IMR-90 (cell line): ENCODE measurements at places on chromosomes 3 and 15. TPM values are rescaled to one million over a fixed set of nuclear protein-coding genes. Genes with fewer than 3 reads are reported as not detected.

DNA sequence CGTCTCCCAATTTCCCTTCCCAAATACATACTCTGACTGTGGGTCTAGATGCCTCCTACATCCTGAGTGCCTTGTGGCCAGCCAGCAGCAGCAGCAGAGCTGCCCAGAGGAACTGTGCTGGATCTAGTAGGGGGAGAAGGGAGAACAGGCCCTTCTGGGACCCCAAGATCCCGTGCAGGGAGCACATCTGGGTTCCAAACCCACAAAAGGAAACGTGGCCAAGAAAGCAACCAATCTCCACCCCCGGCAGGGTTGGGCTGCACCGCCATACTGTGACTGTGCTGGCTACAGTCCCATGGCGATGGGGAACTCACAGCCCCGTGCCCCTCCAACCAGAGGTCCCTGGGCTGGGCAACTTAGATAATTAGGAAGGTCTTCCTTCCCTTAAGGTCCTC is 86.3 kb downstream of the PPCDC start:
- peaks cover 9% of the 10 kb centered on the region for H3K4me1 ChIP-seq
- H3K27me3 ChIP-seq = peaks cover 8% of the 10 kb centered on the region
- H3K4me3 ChIP-seq = no peak overlapping the region

GRCh38 chr3:183300996-183301562 is 48.0 kb downstream of the B3GNT5 start:
- H3K36me3 ChIP-seq = no peaks in the 10 kb centered on the region
- peak; percentile 70 for DNase-seq
- H3K27me3 ChIP-seq = peaks cover 7% of the 10 kb centered on the region; the same call in 1 of the 2 replicates
- peaks cover 15% of the 10 kb centered on the region for H3K4me1 ChIP-seq
- no peak overlapping the region for H3K4me3 ChIP-seq
- H3K27ac ChIP-seq = no peak overlapping the region

DNA sequence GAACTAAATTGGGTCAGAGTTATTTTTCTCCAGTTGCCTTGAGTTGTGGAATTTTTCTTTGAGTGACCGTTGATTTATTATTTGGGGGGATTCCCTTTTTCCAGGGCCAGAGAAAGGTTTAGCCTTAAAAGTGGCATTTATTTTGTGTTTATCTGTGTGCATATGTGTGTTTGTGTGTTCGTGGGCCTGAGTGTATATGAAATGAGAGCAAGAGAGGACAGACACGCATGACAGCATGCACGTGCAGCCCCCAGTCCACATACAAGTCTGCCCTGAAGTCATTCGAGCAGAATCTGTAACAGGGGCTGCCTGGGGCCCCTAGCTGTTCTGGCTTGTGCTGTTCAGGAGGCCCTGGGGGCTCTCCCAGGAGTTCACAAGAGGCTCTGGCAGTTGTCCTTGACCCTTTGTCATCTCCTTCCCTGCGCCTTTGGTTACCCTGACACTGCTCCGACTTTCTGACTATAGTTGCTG is 18.3 kb upstream of the TRAK1 start:
- H3K36me3 ChIP-seq = no peaks in the 10 kb centered on the region
- no peak for DNase-seq
- H3K27me3 ChIP-seq = no peaks in the 10 kb centered on the region
- no peak overlapping the region for H3K27ac ChIP-seq
- H3K4me3 ChIP-seq = no peak overlapping the region

- no peak for DNase-seq
- H3K4me1 ChIP-seq = peaks cover 1% of the 10 kb centered on the region; the same call in 1 of the 2 replicates
- H3K4me3 ChIP-seq = no peak overlapping the region
- H3K36me3 ChIP-seq = no peaks in the 10 kb centered on the region
- H3K27me3 ChIP-seq = no peaks in the 10 kb centered on the region
- H3K27ac ChIP-seq = no peak overlapping the region
Observed at GRCh38 chr3:157428853-157429252, 7.8 kb upstream of the PTX3 start.

GRCh38 chr3:69216981-69217380 is 94.6 kb upstream of the LMOD3 start:
- H3K4me3 ChIP-seq = no peak overlapping the region
- no peaks in the 10 kb centered on the region for H3K36me3 ChIP-seq
- no peaks in the 10 kb centered on the region for H3K4me1 ChIP-seq
- DNase-seq = no peak

DNA sequence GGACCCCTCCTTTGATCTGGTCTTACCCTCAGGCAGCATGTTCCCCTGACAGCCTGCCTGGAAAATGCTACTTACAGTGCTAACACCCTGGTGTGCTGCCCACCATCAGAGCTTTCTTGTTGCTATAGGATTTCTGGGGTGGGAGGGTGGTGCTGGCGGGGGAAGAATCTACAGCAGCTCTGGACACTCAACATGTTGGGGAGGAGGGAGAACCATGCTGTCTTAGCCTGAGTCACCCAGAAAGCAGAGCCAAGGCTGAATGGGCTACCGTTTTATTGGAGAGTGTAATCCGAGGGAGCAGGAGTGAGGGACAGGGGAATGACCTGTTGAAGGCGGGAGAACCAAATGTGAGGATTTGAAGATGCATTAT is 45.6 kb downstream of the MFSD1 start:
- H3K4me3 ChIP-seq = no peak overlapping the region
- H3K27me3 ChIP-seq = peaks cover 8% of the 10 kb centered on the region
- H3K27ac ChIP-seq = no peak overlapping the region
- no peaks in the 10 kb centered on the region for H3K36me3 ChIP-seq
- no peaks in the 10 kb centered on the region for H3K4me1 ChIP-seq
- DNase-seq = no peak

DNA sequence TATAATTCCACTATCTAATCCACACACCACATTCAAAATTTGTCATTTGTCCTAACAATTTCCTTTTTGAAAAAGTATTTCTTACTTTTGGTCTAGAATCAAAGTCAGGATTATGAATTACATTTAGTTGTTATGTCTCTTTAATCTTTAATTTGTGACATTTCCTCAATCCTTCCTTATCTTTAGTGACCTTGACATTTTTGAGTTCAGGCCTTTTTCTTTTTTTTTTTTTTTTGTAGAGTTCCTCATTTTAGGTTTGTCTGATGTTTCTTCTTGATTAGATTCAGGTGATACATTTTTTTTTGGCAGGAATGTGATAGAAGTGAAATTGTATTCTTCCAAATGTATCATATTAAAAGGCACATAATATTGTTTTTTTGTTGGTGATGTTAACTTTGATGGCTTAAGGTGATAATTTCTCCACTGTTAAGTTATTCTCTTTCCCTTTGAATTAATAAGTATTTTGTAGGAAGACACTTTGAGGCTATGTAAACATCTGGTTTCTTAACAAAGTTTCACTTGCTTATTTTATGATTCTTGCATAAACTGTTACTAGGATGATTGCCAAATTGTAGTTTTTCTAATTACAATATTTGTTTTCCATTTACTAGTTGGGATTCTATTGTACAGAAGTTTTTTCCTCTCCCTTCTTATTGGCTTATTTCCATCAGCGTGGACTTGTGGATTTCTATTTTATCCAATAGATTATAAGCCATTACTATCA is 16.3 kb downstream of the SLC35G2 start:
- no peaks in the 10 kb centered on the region for H3K36me3 ChIP-seq
- no peak overlapping the region for H3K27ac ChIP-seq
- H3K4me1 ChIP-seq = peaks cover 18% of the 10 kb centered on the region
- no peaks in the 10 kb centered on the region for H3K27me3 ChIP-seq
- H3K4me3 ChIP-seq = no peak overlapping the region

GRCh38 chr3:122938783-122939425 is 88.7 kb downstream of the SEMA5B start:
- no peak overlapping the region for H3K4me3 ChIP-seq
- H3K36me3 ChIP-seq = no peaks in the 10 kb centered on the region
- peaks cover 44% of the 10 kb centered on the region for H3K27me3 ChIP-seq
- no peaks in the 10 kb centered on the region for H3K4me1 ChIP-seq
- DNase-seq = no peak

GRCh38 chr15:89836267-89837133 is 21.8 kb upstream of the ANPEP start:
- DNase-seq = peak; percentile 96
- peak overlapping the region; percentile 93 for H3K27ac ChIP-seq
- peaks cover 28% of the 10 kb centered on the region for H3K4me1 ChIP-seq
- peaks cover 22% of the 10 kb centered on the region for H3K36me3 ChIP-seq

DNA sequence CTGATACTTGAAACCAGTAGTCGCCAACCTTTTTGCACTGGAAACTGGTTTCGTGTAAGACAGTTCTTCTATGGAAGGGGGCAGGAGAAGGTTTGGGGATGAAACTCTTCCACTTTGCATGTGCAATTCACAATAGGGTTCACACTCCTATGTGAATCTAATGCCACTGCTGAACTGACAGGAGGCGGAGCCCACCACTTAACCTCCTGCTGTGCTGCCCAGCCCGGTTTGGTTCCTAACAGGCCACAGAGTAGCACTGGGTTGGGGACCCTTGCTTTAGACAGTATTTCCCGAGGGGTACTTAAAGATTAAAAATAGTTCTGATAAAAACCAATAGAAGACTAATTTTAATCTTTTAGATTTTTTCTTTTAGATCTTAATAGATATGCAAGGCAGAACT is 11.1 kb downstream of the TFG start:
- H3K4me3 ChIP-seq = no peak overlapping the region
- peaks cover 23% of the 10 kb centered on the region for H3K36me3 ChIP-seq
- H3K27me3 ChIP-seq = no peaks in the 10 kb centered on the region
- H3K27ac ChIP-seq = no peak overlapping the region

DNA sequence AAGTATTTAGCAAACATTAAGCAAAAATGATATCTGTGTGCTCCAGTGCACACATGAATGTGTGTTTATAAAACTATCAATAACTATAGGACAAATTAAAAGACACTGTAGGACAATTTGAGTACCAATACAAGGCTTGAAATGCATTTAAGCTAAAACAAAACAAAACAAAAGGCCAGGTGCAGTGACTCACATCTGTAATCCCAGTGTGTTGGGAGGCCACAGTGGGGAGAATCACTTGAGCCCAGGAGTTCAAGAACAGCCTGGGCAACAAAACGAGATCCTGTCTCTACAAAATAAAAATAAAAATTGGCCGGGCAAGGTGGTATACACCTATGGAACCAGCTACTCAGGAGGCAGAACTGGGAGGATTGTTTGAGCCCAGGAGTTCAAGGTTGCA is 50.7 kb downstream of the CSNK1G1 start:
- no peaks in the 10 kb centered on the region for H3K4me1 ChIP-seq
- H3K4me3 ChIP-seq = no peak overlapping the region
- peak; percentile 22 for DNase-seq
- H3K27me3 ChIP-seq = no peaks in the 10 kb centered on the region
- H3K27ac ChIP-seq = no peak overlapping the region

DNA sequence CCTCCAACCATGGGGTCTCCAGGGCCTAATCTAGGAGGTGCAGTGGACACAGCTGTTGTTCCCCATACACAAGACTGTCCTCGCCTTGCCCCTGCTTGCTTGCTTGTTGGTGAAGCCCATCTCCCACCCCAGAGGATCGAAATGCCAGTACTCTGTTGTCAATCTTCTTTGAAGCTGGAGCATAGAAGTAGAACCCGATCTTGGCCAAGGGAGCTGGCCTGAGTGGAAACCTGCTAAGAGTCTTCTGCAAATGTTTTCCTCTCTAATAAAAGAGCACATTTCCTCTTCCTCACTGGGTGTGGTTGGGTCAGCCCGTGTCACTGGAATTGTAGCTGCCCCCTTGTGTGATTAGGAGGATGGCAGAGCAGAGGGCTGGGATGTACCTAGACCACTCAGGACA is 85.4 kb downstream of the HES1 start:
- H3K4me3 ChIP-seq = no peak overlapping the region
- H3K27me3 ChIP-seq = peaks cover 38% of the 10 kb centered on the region
- no peak for DNase-seq
- H3K27ac ChIP-seq = no peak overlapping the region

DNA sequence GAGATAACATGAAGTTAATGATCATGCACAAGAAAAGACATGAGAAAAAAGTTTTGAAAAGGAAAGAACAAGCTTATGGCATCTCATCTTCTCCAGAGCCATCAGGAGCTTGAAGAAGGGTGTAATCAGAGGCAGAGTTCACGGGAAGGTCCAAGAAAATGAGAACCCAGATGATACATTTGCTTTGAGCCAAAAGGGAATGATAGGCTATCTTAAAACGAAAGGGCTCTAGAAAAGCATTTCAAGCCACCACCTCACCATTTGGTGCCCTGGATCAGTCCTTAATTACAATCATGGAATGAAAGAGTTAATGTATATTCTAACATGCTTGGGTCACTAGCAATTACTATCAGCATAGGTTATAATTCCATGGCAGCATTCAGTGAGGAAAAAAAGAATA is 781.8 kb downstream of the ROBO1 start:
- no peak for DNase-seq
- no peaks in the 10 kb centered on the region for H3K27me3 ChIP-seq
- no peak overlapping the region for H3K27ac ChIP-seq
- H3K4me1 ChIP-seq = no peaks in the 10 kb centered on the region

DNA sequence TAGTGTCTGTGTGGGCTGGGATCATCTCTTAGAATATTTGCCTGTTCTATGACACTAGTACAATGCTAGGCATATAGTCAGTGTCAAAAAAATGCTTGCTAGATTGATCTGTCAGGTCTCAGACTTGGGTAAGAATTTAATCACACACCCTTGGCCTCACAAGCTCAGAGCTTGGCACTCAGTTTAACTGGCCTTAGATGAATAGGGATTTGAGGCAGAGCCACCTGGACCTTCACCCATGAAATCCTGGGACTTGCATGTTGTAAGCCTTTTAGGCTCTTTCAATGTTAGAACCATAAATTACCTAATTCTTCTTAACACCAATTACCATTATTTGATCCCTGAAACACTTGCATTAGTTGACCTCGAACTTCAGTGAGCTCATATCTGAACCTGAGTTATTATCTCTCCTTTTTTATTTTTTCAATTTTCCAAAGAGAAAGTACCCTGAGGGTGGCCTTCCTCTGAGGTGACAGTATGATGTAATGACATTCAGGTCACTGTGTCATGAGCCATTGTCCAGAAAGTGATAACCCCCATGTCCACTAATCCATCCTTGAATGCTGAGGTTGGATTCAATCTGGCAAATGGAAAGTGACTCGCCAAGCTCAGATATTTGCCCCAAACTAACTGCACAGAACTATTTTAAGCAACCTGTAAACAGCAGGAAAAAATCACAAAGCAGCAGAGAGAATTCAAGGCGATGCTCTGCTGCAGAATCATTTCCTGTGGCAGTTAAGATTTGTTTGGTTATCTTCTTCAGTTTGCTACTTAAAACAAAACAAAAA is 615.2 kb upstream of the NR2F2 start:
- no peaks in the 10 kb centered on the region for H3K27me3 ChIP-seq
- H3K27ac ChIP-seq = no peak overlapping the region
- H3K36me3 ChIP-seq = no peaks in the 10 kb centered on the region
- peak; percentile 38 for DNase-seq

- peaks cover 10% of the 10 kb centered on the region; the same call in 1 of the 2 replicates for H3K4me1 ChIP-seq
- no peak for DNase-seq
- H3K27me3 ChIP-seq = peaks cover 78% of the 10 kb centered on the region
- no peak overlapping the region for H3K27ac ChIP-seq
Observed at GRCh38 chr3:128996726-128997125, 2.9 kb upstream of the CFAP92 start.

GRCh38 chr15:37524601-37525000 is 409.8 kb upstream of the TMCO5A start:
- no peaks in the 10 kb centered on the region for H3K4me1 ChIP-seq
- H3K36me3 ChIP-seq = no peaks in the 10 kb centered on the region
- no peaks in the 10 kb centered on the region for H3K27me3 ChIP-seq
- no peak overlapping the region for H3K4me3 ChIP-seq
- no peak for DNase-seq

The GOLGA6A gene
- not detected in 2 replicates for total RNA-seq

The MED12L gene
- total RNA-seq = 0.18 and 0.28 TPM in 2 replicates

The HYAL1 gene
- total RNA-seq = under 0.01 and 0.36 TPM in 2 replicates

The OXTR gene
- total RNA-seq = 56.1 and 76.9 TPM in 2 replicates

The EEF1AKMT4 gene
- 2.8 and 2.9 TPM in 2 replicates for total RNA-seq

The C3orf20 gene
- total RNA-seq = not detected in 2 replicates

The RAD18 gene
- 17.2 and 22.2 TPM in 2 replicates for total RNA-seq
